ENCODE measurements at places on chromosomes 3 and 15. TPM values are rescaled to one million over a fixed set of nuclear protein-coding genes. Genes with fewer than 3 reads are reported as not detected.
A peak's percentile ranks its signal among the peaks of the same experiment; 100 is the strongest.

Gene ALDH1L1
- 2.4 TPM for total RNA-seq

Gene ACSBG1
- not detected for total RNA-seq

Gene MESP2
- not detected for total RNA-seq

Gene HTR3E
- total RNA-seq, result not detected

Gene OR5K2
- not detected for total RNA-seq

Gene FBXW12
- not detected for total RNA-seq

Gene NR2E3
- 0.45 TPM for total RNA-seq

GRCh38 chr3:142086581-142087090, 62.7 kb downstream of the TFDP2 start:
- DNase-seq, result peak; percentile 79

DNA sequence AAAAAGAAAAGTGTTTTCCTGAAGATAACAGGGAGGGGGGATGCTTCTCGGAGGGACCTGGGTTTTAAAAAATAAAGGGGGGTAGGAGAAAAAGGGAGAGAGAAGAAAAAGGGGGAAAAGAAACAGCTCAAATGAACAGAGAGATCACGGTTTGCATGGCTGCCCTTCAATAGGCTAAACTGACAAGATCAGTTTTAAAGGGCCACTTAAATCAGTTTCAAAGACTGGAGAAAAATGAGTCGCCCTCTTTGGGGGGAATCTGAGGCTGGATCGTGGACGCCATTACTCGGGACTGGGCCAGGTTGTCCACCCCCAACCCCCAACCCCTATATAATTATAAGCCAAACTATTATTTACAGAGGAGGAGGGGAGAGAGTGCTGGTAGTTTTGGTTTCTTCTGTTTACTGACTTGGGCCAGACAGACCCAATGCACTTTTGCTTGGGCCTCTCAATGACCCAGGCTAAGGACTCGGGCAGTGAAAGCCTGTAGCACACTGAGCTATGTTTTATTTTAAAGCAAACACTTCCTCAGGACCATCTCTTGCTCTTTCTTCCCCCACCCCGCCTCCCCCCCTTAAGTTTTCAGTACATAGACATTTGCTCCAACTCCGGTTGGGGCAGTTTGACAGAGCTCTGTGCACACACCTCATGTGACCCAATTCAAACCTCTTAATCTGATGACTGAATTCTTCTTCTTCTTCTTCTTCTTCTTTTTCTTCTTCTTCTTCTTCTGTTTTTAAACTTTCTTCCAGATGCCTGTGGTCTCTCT, 6.3 kb downstream of the NR2F2 start:
- DNase-seq, result no peak

DNA sequence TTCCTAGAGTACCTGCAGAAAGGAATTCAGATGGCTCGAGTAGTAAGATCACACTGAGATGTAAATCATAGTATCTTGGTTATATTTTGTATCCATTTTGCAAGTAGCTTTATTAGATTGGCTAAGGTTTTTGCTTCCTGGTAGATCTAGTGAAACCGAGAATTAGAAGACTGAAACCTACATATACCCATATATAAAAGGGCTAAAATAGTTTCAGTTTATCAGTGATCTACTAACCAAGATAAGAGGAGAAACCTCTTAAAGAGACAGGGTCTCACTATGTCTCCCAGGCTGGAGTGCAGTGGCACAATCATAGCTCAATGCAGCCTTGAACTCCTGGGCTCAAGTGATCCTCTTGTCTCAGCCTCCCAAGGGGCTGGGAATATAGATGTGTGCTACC, 135.3 kb downstream of the PCCB start:
- no peak for DNase-seq

DNA sequence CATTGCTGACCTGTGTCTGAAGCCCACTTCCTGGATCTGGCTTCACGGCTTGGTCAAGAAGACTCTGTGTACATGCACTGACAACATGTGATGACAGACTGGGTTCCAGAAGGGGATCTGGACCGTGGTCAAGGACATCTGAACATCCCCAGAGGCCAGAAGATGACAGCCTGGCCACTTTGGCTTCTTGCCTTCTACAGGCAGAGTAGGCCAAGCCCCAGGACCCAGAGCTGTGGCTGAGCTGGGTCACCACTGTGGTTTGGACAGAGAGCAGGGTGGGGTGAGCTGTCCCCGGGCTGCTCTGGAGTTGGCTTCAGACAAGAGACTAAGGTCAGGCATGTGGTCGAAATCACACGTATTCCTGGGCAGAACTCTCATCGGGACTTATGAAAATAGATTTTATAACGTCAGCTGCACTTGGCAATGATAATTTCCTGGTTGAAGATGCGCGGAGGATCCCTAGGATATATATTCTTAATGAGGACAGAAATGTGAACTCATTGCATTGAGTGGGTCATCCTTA, 114.1 kb upstream of the FRMD4B start:
- no peak for DNase-seq

DNA sequence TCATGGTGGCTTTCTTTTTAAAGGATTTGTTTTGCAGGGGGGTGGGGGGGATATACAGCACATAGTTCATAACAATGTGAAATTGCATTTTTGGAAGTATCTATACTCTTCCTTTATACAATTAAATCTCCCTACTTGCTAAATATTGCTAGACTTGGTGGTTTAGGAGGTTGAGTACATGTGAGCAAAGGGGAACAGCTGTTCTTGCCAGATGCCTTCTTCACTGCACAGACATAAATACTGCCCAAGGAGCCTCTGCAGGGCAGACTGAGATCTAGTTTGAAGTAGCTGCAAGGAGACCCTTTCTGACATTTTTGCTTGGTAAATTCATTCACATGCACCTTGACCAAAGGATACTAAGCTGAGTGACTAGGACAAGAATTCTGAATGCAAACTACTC, 228.6 kb upstream of the IL12A start:
- no peak for DNase-seq

DNA sequence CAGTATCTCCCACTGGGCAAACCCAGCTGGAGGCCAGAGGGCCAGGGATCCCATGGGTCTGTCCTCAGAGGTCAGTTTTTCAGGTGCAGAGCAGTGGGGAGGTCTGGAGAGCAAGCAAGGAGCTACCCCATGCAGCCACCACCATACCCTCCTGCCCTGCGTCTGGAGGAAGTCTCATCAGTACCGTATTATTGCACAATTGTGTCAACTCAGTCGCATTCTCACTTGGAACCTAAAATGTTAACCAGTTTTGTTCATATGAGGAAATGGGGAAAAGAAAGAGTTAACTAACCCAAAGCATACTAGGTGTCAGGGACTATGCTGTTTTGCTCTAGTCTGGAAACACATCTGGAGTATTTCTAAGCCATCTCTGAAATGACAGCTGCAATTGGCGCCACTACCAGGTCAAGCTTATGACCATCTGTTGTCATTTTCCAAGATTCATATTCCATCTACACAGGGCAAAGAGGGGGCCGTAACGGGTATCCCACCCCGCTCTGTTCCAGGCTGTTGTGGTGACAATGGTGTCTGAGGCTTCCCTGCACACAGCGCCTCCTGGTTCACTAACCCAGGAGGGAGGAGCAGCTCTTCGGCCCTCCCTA, 16.9 kb upstream of the APBA2 start:
- DNase-seq, result no peak

DNA sequence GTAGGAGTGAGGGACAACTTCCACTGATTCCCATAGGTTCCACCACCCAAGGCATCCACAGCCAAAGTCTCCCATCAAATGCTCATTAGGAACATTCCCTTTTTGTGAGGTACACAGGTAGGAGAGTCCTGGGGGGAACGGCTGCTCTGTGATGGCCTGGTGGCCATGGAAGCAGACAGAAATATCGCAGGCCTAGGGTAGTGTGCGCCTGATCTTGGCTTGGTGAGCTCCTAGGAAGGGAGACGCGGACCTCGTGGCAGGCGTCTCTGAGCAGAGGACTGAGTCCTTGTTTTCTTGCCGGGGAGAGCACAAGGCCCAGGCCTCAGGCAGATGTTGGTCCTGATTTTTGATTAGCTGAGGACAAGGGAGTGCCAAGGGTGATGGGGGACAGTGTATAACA, 99.5 kb downstream of the SNRPN start:
- no peak for DNase-seq

DNA sequence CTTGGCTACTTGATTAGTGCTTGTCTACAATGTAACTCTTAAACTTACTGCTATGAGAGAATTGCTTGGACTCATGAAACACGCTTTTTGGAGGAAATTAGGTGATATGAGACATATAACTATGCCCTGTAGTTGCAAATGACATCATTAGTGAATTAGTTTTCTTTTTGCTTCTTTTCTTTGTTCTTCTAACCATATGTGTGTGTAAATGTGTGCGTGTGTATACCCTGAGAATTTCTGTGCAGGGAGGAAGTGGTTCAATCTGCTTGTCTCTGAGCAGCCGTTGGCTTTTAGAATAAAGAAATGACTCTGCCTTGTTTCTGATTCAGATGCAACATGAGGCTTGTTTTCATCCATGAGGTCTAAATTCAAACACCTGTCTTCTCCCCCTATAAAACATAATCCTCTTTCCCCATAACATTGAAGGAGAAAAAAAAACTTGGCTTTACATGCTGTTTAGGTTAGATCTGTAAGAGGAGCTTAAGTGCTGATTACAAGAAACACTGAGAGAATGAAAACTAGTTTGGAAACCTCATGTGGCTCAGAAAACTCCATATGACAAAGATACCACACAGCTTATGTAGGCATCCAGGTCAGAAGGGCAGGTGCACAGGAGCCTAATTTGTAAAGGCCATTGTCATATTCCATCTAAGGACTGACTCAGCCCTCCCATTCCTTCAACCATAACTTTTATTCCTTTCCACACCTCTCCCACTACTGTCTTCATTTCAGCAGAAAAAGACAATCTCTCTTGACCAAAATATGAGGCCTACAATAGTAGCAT, 30.5 kb upstream of the BLM start:
- DNase-seq, result no peak

Data from renal cortical epithelial cell (primary cell).